ENCODE measurements at places on chromosomes 6 and 20.
A peak's percentile ranks its signal among the peaks of the same experiment; 100 is the strongest.

- no peak for DNase-seq
Measured at GRCh38 chr20:16748308-16748900, at the start of gene OTOR. OTOR (plus strand) TSS chr20:16748358; CDS start chr20:16748402, 44 bp downstream.

DNA sequence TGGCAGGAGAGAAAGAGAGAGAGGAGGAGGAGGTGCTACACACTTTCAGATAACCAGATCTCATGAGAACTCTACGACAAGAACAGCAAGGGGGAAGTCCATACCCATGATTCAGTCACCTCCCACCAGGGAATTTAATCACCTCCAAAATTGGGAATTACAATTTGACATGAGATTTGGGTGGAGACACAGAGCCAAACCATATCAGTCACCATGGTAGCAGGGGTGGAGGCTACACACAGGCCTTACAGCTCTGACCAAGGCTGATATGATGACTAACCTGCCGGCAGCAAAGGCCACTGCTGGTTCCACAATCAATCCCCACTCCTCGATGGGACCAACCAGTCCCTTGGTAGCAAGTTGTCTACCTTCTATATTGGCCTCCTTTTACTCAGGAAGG lies 13.6 kb upstream of the RBM24 start:
- no peak for DNase-seq

DNA sequence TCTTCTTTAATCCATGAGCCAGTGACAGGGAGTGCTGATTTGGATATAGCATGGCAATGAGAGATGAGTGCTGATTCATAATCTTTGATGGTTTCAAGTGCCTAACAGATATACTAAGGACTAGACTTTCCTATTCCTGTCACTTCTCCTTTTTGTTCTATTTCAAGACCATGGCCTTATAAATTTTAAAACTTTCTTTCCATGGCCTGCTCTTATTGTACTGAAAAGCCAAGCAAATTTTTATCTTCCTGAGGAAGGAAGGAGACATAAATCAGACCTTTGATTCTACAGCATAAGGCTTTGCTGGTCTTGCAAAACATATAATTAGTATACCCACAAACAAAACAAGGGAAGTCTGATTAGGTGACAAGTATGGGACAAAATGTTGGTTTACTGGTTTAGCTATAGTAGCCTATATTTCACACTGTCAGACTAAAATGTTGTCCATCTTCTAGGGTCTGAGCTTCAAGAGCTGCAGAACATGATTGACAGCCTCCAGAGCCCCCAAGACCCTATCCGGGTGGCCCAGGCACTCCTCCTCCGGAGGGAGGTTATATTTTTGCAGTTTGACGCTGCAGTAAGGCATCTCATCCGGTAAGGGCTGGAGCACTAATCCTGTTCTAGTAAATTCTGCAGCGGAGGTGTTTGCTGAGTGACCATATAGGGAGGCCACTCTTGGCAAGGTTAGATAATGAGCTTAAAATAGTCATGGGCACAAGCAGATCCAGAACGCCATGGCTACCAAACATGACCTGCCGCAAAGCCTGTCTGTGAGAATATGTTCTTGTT lies 82.3 kb downstream of the CD164 start:
- no peak for DNase-seq

GRCh38 chr6:168374051-168374502 lies 54.5 kb upstream of the DACT2 start:
- no peak for DNase-seq

- DNase-seq: no peak
Measured at GRCh38 chr6:36964908-36965307, 10.4 kb downstream of the PI16 start.

GRCh38 chr20:8132484-8133309 lies 631 bp downstream of the PLCB1 start:
- DNase-seq: peak; percentile 37

DNA sequence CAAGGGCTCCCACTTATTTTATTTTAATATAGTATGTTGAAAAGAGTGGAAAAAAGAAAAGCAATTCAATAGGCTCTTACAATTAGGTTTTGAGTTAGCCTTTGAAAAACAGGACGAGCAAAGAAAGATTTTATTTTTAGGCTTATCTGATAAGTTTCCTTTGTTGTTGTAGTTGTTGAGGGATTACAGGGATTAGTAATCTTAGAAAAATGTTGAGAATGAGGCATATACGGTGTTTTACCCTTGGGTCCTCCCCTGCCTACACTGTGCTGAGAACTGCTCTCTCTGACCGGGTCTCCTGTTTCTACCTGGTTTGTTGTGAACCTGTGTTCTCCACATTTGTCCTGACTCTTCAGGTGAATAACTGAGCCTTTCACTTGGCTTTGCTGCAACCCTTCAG lies 16.7 kb downstream of the TRAPPC3L start:
- no peak for DNase-seq

DNA sequence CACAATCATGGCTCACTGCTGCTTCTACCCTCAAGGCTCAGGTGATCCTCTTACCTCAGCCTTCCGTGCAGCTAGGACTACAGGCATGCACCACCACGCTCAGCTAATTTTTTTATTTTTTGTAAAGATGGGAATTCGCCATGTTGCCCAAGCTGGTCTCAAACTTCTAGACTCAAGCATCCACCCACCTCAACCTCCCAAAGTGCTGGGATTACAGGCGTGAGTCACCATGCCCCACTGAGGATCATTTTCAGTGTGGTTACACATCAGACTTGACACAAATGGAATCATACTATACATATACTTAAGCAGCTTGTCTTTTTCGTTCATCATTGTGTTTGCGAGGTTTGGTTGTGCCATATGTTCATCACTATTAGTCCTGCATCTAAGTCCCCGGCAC lies 26.6 kb downstream of the ZC3H12D start:
- DNase-seq: no peak

DNA sequence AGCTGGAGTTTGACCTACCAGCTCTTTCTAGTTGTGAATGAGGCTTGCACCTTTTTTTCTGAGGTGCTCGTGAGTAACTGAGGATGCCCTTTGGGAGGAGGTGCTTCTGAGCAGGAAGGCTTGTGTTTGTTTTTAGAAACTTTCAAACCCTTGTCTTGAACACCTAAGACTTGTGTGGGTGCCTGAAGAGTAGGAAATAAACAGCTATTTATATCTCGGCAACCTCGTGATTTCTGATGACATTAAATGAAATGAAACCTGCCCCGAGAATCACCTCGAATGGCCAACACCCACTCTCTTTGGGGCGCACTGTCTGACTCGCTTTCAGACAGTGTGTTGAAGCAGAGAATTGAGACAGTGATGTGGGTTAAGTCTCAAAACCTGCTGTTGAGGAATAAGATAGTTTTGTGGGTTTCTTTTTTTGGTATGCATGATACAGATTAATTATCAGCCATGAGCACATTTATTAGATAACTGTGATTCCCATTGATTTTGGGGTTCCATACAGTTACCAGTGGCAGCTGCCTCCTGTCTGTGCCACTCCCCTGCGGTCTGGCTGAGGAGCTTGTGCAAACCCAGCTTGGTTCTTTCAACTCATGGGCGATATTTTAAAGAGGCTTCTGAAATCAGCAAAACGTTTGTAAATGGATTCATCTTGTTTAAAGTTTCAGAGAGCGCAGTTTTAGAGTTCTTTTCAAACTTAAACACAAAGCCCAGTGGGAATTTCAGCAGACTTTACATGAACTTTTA lies 8.4 kb downstream of the IRF4 start:
- DNase-seq: no peak

- DNase-seq: no peak
Measured at GRCh38 chr6:97805596-97805995, 522.6 kb upstream of the MMS22L start.

DNA sequence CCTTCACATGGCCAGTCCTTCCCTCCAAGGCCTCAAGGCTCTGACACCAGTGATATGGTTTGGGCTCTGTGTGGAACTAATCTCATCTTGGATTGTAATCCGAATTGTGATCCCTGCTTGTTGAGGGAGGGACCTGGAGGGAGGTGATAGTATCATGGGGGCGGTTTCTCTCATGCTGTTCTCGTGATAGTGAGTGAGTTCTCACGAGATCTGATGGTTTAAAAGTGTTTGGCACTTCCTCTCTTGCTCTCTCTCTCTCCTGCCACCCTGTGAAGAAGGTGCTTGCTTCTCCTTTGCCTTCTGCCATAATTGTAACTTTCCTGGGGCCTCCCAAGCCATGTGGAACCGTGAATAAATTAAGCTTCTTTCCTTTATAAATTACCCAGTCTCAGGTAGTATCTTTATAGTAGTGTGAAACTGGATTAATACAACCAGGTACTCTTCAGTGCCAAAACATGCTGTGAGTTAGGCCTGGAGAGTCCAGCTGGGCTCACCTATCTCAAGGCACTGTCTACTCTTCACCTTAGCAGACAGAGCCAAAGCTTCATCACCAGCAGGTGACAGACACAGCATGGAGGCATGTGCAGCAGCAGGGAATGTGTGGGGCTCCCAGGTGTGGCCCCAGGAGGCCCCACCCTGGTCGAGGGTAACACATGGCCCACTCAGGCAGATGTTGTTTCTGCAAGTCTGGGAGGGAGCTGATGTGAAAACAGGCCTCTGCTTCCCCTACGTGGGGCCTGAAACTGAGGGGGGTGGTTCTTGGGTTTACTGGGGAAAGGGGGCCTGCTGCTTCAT lies 97.5 kb upstream of the CDYL start:
- no peak for DNase-seq

DNA sequence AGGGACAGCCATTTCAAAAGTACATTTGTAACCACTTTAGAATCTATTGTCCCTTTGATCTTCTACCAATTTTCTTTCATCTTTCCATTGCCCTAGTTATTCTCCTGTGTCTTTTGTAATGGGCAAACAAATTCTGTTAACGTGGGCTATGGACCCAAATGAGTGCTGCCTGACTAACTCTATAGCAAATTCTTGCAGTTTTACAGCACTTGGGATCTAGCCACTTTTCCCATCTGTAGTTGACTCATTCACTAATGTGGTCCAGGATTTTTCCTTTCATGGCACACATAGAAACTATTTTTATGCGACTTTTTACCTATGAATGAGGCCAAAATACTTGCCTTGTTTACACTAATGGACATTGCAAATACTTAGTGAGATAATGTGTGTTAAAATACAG lies 52.0 kb downstream of the GRIK2 start:
- DNase-seq: no peak

GRCh38 chr6:47248446-47248845 lies 61.3 kb downstream of the TNFRSF21 start:
- DNase-seq: no peak

DNA sequence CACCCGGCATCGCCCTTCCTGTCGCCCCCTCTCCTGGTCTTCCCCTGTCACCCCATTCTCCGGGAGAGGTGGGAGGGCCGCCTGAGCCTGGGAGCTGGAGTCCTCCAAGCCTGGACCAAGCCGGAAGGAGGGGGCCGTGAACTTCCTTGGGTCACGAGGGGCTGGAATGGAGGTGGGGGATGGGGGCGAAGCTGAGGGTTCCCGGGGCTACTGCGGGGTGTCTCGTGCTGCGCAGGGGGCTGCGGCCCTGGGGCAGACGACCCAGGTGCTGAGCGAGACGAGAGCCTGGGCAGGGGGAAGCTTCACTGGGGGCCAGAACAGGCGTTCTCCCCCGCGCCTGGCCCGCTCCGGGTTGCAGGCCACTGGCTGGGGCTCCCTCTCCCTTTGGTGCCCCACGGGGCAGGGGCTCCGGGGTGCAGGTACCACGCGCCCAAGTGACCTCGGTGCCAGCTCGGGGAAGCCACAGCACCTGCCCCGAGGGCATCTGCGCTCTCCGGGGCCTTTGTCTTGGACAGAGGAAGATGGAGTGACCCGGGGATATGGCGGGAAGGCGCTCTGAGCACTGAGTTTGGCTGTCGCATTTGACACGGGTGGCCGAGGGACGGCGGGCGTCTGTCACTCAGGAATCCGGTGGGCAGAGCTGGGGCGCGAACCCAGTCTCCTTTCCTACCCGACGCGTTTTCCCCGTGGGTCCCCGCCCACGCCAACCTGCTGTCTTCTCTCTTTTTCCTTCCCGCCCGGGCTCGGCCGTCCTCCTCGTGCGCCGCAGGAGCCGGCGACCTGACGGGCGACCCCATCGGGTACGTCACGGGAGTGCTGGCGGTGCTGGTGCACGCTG lies 1.2 kb downstream of the SLC35D3 start:
- no peak for DNase-seq

DNA sequence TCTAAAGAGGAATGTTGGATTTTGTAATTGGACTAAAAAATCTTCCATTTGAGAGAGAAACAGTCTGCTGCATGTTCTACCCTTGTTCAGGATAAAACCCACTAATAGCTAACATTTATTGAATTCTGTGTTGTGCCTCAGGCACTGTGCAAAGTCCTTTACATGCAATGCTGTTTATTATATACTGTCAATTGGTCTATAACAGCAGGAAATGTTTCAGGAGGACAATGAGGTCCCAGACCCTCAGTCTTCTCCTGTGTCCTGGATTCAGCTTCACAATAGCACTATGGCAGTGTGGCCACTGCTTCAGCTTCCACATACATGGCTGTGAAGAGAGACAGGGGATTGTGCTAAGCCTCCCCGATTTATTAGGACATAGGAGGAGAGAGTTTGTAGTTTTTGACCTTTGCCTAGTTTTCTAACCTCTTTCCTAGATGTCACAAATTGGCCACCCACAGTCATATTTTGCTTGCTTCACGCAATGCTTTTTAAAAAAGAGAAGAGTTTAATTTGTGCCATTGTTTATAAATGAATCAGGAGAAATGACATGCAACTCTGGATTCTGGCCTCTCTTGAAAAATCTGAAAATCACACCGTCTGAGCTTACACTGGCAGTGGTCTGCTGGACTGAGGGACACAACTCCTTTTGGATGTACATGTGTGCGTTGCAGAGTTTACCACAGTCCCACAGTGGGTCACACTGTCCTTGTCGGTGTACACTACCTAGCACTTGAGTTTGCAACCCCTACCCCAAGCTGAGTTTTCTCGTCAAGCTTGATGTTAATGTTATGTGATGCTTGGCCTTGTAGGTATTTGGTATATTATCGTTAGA lies 11.3 kb downstream of the PTPN1 start:
- no peak for DNase-seq

GRCh38 chr20:18739751-18740166 lies 73.8 kb upstream of the SCP2D1 start:
- DNase-seq: peak; percentile 6

GRCh38 chr6:120077489-120077888 lies 727.9 kb upstream of the MAN1A1 start:
- DNase-seq: no peak

DNA sequence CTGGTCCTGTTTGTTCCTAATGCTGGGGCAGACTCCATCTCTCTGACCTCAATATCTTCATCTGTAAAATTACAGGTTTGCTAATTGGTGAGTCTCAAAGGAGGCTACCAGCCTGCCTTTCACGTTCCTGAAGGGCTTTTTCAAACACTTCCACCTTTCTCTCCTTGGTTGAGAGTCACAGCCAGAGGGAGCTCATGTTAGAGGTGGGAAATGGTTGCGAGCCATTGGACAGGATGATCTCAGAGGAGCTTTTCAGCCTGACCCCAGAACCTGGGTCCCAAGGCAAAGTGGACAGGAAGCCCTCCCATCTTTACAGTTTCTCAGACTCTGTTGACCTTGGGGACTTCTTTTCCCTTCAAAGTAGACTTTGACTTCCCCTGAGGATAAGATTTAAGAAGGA lies 37.6 kb downstream of the NDUFAF5 start:
- DNase-seq: no peak

DNA sequence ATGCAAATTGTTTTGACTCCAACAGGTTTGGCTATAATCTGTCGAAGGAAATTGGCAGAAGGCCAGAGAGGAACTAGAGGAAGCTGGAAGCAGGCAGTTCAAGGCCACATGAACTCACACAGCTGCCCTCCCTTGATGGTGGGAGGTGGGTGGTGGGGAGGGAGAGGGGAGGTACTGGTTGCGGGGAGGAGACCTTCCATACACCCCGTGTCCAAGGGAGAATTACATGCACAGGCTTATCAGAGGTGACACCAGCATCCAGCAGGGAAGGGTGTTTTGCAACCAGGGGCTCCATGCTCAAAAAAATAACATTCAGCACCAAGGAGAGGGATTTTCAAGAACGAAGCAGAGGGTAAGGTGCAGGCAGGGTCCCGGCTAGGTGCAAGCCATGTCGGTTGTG lies 9.1 kb downstream of the PRND start:
- DNase-seq: no peak
